ENCODE measurements at places on chromosomes 1 and 21.
A peak's percentile ranks its signal among the peaks of the same experiment; 100 is the strongest.

DNA sequence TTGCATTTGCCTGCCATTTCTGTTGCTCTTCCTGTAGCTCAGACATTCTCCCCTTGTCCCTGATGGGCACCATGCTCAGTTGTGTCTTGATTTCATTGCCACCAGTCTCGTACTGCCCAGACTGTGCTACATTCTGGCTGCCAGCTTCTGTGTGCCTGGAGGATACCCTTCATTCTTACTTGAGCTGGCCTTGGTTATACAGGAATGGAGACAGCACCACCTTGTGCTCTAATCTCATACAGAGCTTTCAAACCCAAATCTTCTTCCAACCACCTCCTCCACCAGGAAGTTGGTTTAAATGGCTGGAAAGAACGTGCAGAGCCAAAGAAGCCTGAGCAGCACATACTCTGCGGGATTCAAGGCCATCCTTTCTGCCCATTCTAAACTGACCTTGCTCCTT is 165.3 kb downstream of the SLC35F3 start:
- DNase-seq = no peak

DNA sequence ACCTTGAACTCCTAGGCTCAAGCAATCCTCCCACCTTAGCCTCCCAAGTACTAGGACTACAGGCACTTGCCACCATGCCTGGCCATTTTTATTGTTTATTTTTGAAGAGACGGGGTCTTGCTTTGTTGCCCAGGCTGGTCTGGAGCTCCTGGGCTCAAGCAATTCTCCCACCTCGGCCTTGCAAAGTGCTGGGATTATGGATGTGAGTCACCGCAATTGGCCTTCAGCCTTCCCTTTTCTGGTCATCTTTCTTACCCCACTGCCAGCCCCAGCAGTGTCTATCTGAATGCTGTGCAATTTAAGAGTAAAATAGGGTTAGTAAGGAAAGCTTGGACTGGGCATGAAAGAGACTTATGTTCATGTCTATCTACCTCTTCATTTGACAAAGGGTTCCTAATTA is 6.1 kb upstream of the KLF17 start:
- DNase-seq = no peak

DNA sequence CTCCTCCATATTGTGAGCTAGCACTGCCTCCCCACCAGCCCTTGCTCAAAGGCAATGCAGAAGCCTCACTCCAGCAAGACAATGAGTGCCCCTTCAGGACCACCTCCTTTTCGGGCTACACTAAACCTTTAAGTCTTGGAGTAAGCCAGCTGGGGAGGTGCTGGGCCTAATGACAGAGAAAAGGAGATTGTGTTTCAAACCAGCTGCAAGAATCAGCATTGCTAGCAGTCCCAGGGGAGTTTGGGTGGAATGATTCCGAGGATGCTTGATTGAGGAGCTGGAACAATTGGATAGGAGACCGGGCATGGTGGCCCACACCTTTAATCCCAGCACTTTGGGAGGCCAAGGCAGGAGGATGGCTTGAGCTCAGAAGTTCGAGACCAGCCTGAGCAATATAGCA is 54.1 kb upstream of the GPR37L1 start:
- no peak for DNase-seq

DNA sequence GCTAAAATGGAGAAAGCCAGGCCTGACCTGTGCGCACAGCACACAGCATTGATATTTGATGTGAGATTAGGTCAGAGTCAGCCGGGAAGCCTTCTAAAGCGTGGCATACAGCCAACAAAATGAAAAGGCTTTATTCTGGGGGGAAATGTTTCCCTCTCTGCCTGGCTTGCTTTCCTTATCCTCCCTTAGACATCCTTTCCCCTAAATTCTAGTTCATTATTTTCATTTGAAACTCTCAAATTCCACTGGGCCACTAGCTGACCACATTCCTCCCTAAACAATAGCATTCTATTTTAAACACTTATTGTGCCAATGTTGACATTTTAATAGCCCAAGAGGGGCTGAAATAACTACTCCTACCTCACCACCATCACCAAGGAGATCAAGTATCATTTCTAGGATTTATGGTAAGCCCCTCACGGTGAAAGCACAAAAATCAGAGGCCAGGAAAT is 49.4 kb downstream of the LEPR start:
- peak; percentile 75 for DNase-seq

- DNase-seq = no peak
Measured at GRCh38 chr1:7110321-7110720, 325.1 kb downstream of the CAMTA1 start.

- DNase-seq = no peak
Measured at GRCh38 chr1:233089251-233089650, 138.8 kb downstream of the NTPCR start.

DNA sequence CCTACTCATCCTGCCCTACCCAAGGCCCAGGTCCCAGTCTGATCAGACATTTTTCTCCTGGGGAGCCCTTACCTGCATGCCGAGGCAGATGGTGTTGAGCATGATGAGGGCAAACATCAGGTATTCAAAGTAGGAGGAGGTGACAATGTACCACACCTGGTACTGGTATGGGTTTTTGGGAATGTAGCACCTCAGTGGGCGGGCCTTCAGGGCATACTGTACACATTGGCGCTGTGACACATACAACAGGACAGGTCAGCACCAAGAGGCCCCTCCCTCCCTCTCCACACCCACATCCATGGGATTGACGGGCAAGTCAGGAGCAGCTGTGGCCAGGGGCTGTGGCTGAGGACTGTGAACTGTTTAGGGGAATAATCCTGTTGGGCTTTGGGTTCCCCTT is 37.1 kb upstream of the KIF21B start:
- no peak for DNase-seq

DNA sequence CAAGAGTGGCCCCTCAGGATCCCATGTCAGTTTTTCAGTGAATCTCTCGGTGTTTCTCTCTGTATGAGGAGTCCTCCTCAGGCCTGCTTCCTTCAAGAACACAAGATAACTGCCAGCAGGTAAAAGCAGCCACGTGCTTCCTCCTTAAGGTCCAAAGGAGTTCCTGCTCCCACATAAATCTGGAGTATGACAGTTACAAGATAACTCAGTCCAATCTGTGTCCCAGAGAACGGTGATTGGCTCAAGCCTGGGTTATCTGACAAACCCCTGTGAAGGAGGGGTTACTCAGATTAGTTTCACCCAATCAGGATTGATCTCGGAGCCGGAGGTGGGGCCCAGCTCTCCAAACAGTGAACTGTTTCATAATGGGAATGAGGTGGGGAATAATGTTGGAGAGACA is 5.8 kb upstream of the ANKRD13C start:
- DNase-seq = no peak

DNA sequence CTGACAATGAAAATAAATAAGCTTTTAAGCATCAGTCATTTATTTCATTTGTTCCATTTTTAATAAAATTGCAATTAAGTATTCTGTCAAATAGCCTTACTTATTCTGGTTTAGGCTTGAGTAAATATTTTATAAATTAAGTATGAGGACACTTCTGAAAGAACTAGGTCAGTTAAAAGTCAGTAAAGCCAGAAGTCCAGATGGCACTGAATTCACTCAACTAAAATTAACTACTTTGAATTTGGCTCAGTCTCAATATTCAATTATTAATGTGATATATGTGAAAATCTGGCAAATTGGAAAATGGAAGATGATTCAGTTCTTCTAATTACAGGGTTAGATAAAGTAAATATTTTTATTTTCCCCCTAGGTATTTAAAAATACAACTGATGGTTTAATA is 174.2 kb downstream of the BRINP3 start:
- DNase-seq = no peak

DNA sequence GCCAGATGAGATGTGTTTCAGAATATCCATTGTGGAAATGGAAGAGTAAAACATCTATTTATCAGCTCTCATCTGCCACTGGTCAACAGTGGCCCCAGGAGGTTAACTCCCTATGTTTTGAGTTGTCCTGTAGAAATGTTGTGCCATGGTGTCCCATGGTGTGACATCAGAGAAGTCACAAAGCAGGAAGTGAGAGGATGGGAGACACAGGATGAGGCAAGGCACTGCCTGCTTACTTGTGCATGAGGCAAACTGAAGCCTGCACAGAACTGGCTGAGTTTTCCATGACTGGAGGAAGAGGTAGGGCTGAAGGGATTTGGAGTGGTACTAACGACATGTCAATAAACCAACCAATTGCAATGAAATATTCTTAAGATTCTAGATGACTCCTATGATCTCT is 131.5 kb upstream of the ZNF644 start:
- DNase-seq = no peak

- DNase-seq = no peak
Measured at GRCh38 chr1:240058049-240058448, 33.6 kb upstream of the FMN2 start.

DNA sequence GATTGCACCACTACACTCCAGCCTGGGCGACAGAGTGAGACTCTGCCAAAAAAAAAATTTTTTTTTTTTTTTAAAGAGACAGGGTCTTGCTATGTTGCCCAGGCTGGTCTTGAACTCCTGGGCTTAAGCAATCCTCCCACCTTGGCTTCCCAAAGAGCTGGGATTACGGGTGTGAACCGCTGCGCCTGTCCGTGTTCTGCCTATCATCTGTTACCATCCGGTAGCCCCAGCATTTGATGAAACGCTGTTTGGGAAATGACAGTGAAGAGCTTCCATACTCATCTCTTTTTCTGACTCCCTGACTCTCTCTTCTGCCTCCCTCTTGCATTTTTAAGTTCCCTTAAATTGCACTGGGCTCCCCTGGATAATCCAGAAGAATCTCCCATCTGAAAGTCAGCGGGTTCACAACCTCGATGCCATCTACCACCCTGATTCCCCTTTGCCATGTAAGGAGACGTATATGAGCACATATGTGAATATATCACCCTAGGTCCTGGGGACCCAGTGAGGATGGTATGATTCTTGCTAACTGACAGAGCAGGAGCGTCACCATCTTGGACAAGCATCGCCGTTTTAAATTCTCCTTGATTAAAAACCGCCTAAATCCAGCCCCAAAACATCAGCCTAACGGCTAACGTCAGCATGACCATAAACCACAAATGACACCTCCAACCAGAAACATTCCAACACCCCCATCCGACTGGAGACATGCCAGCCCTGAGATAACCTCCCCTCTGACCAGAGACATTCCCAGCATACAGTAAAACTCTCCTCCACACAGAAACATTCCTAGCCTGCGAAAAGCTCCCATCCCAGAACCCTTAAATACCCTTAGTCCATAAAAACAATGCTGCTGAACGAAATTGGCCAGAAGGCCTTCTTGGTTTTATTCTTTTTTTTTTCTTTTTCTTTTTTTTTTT is 12.4 kb downstream of the TNFRSF8 start:
- no peak for DNase-seq

- DNase-seq = no peak
Measured at GRCh38 chr21:45581322-45581712, 39.1 kb upstream of the SLC19A1 start.

DNA sequence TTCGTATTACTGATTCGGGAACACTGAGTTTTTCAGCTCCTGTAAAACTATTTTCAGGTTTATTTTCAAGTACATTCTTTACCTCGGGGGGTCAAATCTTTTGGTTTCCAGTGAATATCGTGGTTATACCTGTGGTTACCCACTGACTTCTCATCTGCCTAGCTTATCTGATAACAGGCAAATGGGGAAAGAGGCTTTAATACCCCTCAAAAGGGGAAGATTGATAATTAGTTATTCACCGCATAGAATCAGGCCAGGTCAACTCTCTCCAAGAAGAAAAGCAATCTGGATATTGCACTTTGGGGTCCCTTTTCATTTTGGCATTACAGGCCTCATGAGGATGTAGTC is 23.0 kb downstream of the RUNX1 start:
- DNase-seq = no peak

DNA sequence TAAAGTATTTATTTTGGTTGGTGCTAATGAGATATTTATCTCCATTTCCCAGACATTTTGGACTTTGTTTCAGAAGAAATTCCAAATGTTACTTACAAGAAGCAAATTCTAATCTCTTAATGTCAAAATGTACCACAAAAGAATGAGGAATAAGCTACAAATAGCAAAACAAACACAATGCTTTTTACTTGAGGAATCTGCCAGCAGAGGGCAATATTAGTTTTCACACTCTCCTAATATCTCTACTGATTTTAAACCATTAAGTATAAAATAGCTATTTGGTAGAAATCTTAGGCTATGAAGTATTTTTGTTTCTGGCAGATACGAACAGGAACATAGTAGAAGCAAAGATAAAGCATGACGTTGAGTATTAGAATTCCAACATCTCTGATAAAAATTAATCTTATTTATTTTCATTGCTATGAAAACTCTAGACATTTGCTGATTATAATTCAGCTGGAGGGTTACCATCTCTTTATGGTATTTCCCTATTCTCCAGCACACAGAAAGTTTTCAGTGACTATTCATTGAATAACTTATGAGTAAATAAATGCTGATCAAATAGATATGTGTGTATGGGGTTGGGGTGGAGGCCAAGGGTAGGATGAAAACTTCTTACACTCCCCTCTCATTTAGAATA is 13.4 kb upstream of the HMCN1 start:
- DNase-seq = peak; percentile 17

DNA sequence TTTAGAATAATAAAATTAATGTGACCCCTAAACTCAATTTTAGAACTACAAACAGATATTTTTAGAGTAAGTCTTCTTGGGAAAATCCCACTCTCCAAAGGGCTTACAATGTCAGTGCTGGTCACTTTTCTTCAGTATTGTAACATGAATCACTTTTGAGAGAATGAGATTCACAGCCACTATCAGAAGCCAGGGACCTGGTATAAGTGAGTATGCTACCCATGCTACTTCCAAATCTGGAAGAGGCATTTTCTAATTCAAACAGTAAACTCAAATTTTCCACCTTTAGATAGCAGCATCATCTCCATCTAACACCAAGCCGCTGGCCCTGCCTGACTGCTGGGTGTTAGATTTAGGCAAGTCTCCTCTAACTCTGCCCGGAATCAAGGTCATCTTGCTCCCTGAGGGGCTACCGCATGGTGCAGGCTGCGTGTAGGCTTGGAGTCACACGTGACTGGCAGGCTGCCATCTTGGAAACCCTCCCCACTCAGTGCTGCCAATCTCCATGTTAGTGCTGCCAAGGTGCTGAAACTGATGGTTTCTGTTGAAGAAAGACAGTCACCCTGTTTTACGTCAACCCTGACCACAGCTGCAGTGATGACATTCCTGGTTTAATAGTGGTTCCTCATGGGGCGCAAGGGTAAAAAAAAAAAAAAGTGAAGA is 882.9 kb upstream of the B3GALT2 start:
- DNase-seq = no peak

DNA sequence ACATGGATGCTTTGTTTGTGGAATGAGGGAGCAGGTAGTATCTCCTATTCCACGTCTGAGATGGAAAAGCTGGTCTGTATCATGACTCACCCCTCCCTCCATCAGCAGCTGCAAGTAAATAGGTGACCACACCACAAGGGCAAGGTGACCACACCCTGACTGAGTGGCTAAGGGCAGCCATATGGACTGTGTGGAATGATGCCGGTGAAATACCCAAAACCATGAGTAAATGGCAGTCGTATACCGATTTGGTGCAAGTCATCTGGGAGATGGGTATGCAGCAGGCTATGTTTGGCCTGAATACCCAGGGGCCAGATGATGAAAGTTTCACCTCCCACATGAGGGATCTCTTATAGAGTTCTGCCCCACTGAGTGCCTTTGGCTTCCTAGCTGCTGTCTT is 15.8 kb upstream of the UBE2U start:
- no peak for DNase-seq

- DNase-seq = no peak
Measured at GRCh38 chr1:219086956-219087469, 86.7 kb upstream of the LYPLAL1 start.

Measured in erythroblast (primary cell).